NT2/D1 (cell line): ENCODE measurements at places on chromosomes 16 and 17.

DNA sequence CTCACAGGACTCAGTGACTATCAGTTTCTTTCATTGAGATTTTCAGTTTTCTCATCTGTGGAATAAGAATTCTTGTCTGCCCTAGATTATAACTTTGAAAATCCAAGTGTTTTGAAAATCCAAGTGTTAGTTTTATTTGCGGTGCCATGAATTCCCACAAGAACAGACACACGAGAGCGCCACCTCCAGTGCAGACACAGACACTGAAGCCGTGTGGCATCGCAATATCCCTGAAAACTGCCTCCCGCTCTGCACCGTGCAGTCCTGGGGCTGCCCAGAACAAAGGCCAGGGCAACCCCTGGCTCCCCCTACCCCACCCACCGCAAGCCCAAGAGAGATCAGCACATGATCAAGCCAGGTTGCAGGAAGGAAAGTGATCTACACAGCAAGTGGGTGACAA, 229.5 kb upstream of the ASIC2 start:
- no peak for DNase-seq

DNA sequence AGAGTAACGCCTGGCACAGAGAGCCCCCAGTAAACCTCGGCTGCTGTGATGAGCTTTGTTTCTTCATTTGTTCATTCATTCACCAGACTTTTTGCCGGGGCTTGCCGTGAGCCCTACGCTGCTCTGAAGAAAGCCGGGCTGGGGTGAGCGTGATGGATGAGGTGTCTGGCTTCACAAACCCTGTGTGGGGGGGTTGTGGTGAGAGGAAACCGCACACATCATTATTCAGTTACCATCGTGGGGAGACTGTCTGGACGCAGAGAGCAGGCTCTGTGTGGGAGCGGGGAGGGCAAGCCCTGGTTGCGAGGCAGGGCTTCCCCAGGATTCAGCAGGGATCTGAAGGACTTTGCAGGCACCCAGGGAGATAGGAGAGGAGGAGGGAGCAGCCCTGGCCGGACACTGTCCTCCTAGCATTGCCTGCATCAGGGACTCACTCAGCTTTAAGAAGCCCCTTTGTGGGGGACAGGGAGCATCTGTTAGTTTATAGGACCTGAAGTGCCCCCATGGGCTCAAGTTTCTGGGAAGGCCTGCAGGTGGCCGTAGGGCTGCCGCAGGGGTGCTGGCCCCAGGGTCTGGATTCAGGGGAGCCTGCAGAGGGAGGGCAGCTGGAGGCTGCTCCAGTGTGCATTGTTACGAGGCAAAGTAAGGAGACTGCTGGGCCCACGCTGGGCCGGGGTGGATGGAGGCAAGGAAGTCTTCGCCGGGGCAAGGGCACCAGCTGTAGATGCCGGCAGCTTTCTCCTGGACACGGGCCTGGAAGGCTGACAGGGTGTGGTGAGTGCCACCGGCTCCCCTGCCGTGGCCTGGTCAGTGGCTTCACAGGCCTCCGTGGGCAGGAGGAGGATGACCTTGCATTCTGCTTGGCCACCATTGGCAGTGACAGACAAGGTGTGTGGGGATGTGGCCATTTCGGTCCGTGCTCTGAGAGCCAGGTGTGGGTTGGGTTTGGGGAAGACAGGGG, 334.5 kb downstream of the SEC14L1 start:
- DNase-seq, result no peak

DNA sequence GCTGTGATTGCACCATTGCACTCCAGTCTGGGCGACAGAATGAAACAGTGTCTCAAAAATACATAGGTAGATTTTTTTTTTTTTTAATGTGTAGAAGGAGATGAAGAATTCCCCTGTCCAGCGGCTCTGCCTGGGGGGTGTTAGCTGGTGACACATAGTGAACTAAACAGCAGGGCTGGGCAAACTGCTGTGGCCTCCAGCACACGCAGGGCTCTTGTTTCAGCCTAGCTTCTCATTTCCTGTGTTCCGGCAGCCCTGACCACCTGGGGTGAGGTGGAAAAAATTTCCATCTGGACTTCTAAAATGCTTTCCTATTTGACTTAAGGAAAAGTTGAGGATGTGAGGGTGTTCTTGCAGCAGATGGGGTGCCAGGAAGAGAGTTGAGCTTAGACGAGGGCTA, 33.3 kb upstream of the RGS9 start:
- DNase-seq, result no peak

DNA sequence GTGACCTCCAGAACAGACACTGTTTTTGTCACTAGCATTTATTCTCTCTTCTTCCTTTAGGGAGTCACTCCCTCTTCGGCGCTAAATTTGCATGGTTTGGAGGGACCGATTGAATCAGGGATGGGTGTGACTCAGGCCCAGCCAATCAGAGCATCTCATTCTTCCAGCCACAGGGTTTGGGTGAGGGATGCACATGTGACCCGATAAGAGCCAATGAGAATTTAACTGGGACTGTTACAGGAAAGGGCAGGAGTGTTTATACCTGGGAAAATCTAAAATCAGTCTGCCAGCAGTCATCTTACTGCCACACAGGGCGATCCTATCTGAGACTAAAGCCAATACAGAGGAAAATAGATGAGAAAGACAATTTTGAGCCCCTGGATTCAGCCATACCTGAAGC, 351.2 kb upstream of the ERCC4 start:
- DNase-seq, result no peak

DNA sequence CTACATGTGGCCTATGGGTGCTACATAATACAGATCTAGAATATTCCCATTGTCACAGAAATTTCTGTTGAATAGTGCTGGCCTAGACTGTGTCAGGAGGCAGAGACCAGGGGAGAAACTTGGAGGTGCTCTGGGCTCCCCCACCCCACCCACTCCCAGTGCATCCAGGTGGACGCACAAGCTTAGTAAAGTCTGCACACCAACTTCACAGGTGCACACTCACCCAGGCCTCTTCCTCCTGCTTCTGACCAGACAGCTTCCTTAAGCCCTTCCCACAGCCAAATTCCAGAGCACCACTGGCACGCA, 7.6 kb upstream of the CNP start:
- DNase-seq, result no peak

GRCh38 chr17:41429667-41430066, 5.3 kb upstream of the KRT37 start:
- no peak for DNase-seq

- no peak for DNase-seq
Measured at GRCh38 chr17:8542599-8543502, 87.7 kb downstream of the MYH10 start.

GRCh38 chr16:76897816-76898215, 293.2 kb upstream of the MON1B start:
- DNase-seq, result no peak

- no peak for DNase-seq
Measured at GRCh38 chr16:25093208-25094061, 18.1 kb upstream of the LCMT1 start.
